ENCODE measurements at places on chromosomes 4 and X.

GRCh38 chr4:26255989-26256388 lies 64.8 kb upstream of the RBPJ start:
- DNase-seq = no peak

DNA sequence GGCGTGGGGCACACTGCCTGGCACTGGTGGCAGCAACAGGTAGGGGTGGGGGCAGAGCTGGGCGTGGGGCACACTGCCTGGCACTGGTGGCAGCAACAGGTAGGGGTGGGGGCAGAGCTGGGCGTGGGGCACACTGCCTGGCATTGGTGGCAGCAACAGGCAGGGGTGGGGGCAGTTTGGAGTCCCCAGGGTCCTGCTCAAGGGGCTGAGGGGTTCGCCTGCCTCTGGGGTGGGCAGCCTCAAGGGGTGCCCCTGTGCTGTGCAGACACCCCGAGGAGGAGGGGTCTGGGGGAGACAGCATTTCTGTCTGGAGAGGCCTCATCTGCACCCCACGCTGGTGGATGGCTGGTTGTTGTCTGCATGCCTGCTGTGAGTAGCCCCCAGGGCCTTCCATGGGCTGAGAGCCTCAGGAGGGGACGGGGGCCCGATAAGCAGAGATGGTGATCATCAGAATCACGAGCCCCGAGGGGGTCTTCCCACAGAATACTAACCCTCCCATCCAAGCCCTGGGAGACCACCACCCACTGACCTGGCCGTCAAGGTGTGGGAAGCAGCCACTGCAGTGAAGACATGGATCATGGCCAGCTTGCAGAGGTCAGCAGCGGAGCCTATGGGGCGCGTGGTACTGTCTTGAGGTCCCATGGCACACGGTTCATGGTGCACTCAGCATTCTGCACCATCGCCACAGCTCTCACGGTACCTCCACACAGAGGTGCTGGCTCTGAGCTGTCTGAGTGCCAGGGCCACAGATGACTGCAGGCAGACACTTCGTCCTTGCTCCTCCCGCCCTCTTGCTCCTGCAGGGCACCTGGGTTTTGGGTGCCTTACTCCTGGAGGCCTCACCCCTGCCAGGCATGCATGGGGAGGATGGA lies 21.5 kb downstream of the NAT8L start:
- peak; percentile 0 for DNase-seq

- no peak for DNase-seq
These were observed 150.8 kb upstream of the ARHGEF9 start for GRCh38 chrX:63935835-63936234.

- no peak for DNase-seq
These were observed 80.2 kb downstream of the USP46 start for GRCh38 chr4:52578951-52579350.

DNA sequence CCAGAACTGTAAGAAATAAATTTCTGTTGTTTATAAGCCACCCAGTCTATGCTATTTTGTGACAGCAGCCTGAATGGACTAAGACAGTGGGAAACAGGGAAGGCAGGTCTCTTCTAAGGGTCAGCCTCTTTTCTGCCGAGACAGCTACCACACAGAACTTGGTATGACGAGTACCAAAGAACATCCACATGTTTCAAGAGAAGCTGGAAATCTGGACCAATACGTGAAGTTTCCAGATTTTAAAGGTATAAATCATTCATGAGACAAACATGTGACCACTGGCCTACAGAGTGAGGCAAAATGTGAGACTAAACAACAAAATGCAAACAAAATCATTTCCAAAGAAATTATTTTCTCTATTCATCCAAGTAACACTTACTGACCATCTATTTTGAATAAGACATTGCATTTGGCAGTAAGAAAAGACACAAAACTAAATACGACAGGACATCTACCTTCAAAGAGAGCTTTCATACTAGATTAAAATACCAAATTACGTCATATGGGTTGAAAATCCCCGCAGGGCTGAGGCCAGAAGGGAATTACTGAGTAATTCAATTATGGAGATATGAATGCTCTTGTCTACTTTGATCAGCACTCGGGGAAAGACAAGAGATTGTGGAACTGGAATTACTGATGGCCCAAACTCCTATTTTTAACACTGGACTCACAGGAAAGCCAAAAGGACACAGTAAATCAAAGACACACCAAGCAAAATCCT lies 7.2 kb downstream of the SCARB2 start:
- no peak for DNase-seq

- no peak for DNase-seq
These were observed 61.4 kb downstream of the KLHL4 start for GRCh38 chrX:87578978-87579377.

- DNase-seq = no peak
These were observed 216.6 kb upstream of the SLC7A11 start for GRCh38 chr4:138458751-138459150.

- DNase-seq = no peak
These were observed 284.9 kb downstream of the FBXO8 start for GRCh38 chr4:173998471-173999144.
